Fibroblast of lung (primary cell): ENCODE measurements at places on chromosomes 6 and 20. TPM values are rescaled to one million over a fixed set of nuclear protein-coding genes. Genes with fewer than 3 reads are reported as not detected.

The ZC2HC1B gene
- polyA plus RNA-seq, result not detected in 2 replicates

The MRAP2 gene
- polyA plus RNA-seq, result 0.03 and 0.10 TPM in 2 replicates

The ZSWIM3 gene
- 3.4 and 3.6 TPM in 2 replicates for polyA plus RNA-seq

The LAMA4 gene
- 183 and 662 TPM in 2 replicates for polyA plus RNA-seq

The PLEKHG1 gene
- polyA plus RNA-seq, result 0.30 and 1.7 TPM in 2 replicates

- DNase-seq, result no peak
Observed at GRCh38 chr20:3866464-3866863, 19.8 kb downstream of the MAVS start.

- DNase-seq, result no peak
Observed at GRCh38 chr20:16036331-16036730, 536.9 kb downstream of the KIF16B start.

DNA sequence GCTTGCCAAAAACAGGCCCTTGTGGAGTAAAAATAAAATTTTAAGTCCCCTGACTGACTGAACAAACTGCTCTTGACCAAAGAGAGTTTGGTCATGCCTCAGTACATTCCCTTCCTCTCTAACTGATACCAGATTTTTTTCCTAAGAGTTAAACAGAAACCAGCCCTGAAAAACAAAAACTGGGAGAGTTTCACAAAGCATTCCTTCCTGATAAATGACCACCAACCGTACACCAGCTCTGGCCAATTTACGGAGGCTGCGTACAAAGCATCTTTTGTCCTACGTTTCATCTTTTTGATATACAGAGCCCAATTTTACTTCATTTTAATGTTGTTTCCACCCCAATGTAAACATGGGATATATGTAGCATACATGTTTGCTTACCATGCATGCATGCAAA, 477.4 kb upstream of the HTR1E start:
- DNase-seq, result no peak

- no peak for DNase-seq
Observed at GRCh38 chr6:16855460-16855859, 94.2 kb upstream of the ATXN1 start.

GRCh38 chr20:9627219-9627618, 112.8 kb downstream of the LAMP5 start:
- DNase-seq, result no peak

- DNase-seq, result peak; percentile 88
Observed at GRCh38 chr6:117463762-117464665, 18.5 kb upstream of the DCBLD1 start.

- peak; percentile 32 for DNase-seq
Observed at GRCh38 chr6:87832025-87832825, 130.2 kb upstream of the AKIRIN2 start.

GRCh38 chr20:11902285-11902697, 15.4 kb upstream of the BTBD3 start:
- DNase-seq, result peak; percentile 85

DNA sequence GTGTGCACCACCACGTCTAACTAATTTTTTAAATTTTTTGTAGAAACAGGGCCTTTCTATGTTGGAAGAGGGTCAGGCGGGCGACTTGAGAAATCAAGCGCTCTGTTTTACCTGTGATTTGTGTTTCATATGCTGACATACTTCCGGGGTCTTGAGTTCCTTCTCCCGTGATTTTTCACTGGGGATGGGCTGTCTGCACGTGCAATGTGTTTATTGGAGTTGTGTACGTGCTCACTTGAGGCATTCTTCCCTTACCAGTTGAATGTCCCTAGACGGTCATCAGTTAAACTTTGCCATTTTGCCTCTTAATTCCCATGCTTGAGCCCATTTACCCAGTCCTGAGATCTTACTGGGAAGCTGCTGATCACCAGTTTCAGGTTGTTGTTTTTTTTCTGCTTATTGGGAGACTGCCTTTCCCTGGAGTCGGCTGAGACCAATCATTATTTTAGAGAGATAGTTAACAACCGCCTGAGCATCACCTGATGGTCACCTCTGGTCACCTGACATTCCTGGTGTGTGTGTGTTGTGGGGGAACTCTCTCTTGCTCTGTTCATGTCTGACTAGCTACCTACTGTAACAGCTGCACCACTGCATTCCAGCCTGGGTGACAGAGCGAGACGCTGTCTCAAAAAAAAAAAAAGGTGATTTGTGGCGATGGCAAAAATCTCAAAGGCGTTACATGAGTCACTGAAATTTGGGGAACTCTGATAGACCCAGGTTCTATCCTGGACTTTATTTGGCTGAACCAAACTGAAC, 34.8 kb upstream of the NCOA3 start:
- no peak for DNase-seq

- no peak for DNase-seq
Observed at GRCh38 chr6:145312481-145312880, 422.8 kb downstream of the EPM2A start.

GRCh38 chr20:43171930-43172329, 17.8 kb downstream of the PTPRT start:
- no peak for DNase-seq
